ENCODE measurements at places on chromosomes 6 and 20. TPM values are rescaled to one million over a fixed set of nuclear protein-coding genes. Genes with fewer than 3 reads are reported as not detected.

The GABRR1 gene
- total RNA-seq, result not detected

The SLC17A3 gene
- 1.2 TPM for total RNA-seq

The ISM1 gene
- total RNA-seq, result 0.12 TPM

The OXT gene
- not detected for total RNA-seq

The LGSN gene
- total RNA-seq, result 2.4 TPM

The ZNF311 gene
- total RNA-seq, result 0.12 TPM

The ETV7 gene
- total RNA-seq, result 0.08 TPM

The HSPA1L gene
- 1.2 TPM for total RNA-seq

The LSM14B gene
- 23.4 TPM for total RNA-seq

The MYLK2 gene
- total RNA-seq, result 0.49 TPM

The FHL5 gene
- total RNA-seq, result not detected

The GPR63 gene
- 0.50 TPM for total RNA-seq

The COL20A1 gene
- 0.71 TPM for total RNA-seq

The DYNLT2 gene
- total RNA-seq, result 0.49 TPM

The MAS1 gene
- total RNA-seq, result not detected

The LBP gene
- 1.4 TPM for total RNA-seq

The SEL1L2 gene
- total RNA-seq, result not detected

The C20orf204 gene
- total RNA-seq, result 0.10 TPM

The MATN4 gene
- total RNA-seq, result 0.12 TPM

The MEP1A gene
- not detected for total RNA-seq

The OTOR gene
- not detected for total RNA-seq

The MUC21 gene
- total RNA-seq, result 0.03 TPM

The GOPC gene
- 17.6 TPM for total RNA-seq

The WFDC2 gene
- total RNA-seq, result 0.15 TPM

The ECT2L gene
- not detected for total RNA-seq

The RIMS4 gene
- total RNA-seq, result 2.0 TPM

The KAT14 gene
- 9.0 TPM for total RNA-seq

The RRP36 gene
- 75.1 TPM for total RNA-seq

The PAK5 gene
- not detected for total RNA-seq

The CASS4 gene
- total RNA-seq, result not detected

The PRICKLE4 gene
- total RNA-seq, result 0.75 TPM

The OR2H1 gene
- total RNA-seq, result not detected
